ENCODE measurements at places on chromosomes 3 and 15.

DNA sequence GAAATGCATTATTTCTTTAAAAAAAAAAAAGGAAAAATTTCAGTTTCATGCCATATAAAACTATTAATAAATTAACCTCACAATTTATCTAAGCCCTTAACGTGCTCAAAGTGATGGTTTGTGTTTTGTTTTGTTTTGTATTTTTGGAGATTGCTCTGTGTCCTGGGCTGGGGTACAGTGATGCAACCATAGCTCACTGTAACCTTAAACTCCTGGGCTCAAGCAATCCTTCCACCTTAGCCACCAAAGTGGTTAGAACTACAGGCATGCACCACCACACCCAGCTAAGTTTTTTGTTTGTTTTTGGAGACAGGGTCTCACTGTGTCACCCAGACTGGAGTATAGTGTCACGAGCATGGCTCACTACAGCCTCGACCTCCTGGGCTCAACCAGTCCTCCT is 180.7 kb downstream of the UBE2E2 start:
- no peak for DNase-seq

DNA sequence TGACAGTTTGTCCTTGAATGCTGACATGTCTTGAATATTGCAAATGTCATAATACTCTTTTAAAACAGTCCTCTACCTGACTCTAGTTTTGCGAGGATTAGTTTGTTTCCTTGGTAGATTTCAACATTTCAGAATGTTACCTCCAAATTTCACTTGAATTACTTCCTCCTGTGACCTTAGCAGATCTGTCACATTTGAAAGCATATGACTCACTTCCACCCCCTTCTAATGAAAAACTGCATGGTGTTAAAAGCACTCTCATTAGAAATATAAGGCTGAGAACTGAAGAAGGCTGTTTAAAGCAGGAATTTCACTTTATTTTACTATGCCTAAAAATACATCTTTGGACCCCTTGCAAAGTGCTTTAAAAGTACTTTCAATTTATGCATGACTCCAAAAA is 598.7 kb upstream of the TGFBR2 start:
- no peak for DNase-seq

GRCh38 chr3:39383881-39384664 is 903 bp downstream of the SLC25A38 start:
- DNase-seq: peak; percentile 100

GRCh38 chr15:70426096-70426821 is 328.5 kb upstream of the TLE3 start:
- DNase-seq: no peak

DNA sequence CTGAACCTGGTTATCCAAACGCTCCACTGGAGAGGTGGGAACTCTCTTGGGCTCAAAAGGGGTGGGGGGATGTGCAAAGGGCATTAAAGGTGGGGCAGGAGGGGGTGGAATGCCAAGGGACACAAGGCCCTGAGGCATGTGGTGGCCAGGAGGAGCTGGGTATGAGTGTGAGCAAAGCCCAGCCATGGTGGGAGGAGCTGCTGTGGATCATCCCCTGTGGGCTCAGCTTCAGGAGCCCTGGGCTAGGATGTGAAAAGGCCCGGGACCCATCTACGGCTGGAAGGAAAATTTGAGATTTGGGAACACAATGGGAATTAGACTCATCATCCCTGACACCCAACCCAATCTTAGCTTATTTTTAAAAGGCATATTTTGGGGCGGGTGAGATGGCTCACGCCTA is 33.3 kb downstream of the MGLL start:
- DNase-seq: no peak

Measured in GM03348 (cell line).